ENCODE measurements at places on chromosomes 3 and 15.
A peak's percentile ranks its signal among the peaks of the same experiment; 100 is the strongest.

GRCh38 chr3:122066331-122067213 is 11.4 kb downstream of the CD86 start:
- DNase-seq: no peak

DNA sequence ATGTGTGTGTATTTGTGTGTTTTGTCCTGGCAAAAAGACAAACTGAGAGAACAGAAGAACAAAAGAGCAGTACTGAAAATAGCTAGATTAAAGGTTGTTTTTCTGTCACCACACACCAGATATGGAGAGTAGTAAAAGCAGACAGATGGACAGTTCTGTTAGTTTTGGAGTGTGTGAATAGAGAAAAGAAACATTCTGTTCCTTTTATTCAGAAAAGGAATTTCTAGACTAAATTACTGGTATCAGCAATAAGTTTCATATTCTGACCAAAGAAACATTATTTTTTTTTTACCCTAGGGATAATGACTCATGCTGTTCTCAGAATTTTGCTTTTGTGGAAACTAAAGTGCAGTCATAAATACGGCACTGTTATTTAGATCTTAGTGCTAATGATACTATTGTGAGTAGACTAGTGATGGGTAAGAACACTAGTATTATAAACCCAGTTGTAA is 32.9 kb downstream of the PIK3CA start:
- DNase-seq: peak; percentile 23

DNA sequence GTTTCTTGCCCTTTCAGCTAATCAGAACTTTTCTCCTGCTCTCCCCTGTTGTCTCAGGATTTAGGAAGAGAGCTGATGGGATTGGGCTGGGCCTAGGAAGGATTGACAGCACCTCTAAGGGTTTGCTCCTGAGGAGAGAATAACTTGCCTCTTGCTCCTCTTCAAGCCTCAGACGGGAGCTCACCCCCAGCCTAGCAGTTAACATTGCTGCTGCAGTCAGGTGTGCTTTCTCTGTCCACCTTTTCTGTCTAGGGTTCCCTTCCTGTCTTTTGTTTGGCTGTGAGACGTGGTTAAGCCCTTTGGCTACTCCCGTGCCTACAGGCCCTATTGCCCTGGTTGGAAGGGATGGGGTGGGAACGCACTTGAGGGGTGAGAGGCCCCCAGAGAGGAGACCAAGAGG is 20.1 kb downstream of the TMEM108 start:
- no peak for DNase-seq

DNA sequence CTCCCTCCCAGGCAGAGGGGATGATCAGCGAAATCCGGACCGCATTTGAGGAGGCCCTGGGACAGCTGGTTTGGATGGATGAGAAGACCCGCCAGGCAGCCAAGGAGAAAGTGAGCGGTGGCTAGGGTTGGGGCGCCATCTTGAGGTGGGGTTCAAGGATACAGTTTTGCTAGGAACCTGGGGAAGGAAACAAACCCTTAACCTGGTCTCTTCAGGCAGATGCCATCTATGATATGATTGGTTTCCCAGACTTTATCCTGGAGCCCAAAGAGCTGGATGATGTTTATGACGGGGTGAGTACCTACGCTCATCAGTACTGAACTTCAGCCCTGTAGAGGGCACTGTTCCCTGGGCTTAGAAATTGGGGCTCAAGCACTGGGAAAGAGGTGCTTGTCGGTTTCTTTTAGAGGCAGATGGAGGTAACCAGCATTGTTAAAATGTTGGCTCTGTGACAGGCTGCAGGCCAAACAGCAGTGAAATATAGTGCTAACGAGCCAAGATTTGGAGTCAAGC is 9.6 kb upstream of the PSMD2 start:
- DNase-seq: peak; percentile 36

DNA sequence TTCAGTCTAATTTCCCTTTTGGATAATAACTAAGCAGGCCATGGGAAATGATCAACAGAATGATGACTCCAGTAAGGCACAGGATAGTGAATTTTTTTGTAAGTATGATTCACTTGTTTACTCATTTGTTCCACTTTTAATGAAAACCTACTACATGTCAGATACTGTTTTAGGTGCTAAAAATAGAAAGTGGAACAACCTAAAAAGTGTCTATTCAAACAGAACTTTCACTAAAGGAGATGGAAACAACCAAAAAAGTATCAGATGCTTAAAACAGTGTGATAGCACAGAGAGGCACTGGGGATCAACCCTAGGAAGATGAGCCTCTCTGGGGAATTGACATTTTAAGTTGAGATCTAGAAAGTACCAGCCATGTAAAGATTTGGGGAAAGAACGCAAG is 11.1 kb downstream of the RYK start:
- no peak for DNase-seq

DNA sequence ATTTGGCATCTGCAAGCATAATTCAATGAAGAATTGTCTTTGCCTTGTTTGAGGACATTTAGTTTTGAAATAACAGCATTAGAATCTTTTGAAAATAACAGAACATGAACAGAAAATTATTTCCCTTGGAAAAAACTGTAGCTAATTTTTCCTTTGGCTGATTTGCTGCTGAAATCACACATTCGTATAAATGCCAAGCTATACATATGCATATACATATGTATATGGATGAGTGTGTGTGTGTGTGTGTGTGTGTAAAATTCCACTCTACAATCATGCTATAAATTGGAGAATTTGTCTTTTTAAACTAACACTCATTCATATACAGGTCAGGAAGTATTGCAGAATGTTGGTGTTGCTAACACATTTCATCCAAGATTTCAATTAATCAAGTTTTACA is 57.9 kb downstream of the SAMMSON start:
- no peak for DNase-seq

DNA sequence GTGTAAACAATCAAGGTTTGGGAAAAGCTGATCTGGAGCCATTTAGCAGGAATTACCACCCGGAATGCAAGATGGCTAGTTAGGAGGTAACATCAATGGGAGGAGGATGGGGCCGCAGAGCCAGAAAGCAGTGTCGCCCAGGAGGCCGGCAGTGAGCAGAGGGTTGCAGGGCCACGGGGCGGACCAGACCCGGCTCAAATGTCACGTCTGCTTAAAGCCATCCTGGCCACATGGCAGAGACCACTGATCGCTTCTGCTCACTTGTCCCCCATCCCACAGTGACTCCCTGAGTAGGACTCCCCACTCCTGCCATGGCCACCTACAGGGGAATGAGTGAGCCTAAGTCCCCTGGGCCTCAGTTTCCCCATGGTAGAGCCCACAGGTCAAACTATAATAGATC is 18.2 kb downstream of the MGLL start:
- no peak for DNase-seq

DNA sequence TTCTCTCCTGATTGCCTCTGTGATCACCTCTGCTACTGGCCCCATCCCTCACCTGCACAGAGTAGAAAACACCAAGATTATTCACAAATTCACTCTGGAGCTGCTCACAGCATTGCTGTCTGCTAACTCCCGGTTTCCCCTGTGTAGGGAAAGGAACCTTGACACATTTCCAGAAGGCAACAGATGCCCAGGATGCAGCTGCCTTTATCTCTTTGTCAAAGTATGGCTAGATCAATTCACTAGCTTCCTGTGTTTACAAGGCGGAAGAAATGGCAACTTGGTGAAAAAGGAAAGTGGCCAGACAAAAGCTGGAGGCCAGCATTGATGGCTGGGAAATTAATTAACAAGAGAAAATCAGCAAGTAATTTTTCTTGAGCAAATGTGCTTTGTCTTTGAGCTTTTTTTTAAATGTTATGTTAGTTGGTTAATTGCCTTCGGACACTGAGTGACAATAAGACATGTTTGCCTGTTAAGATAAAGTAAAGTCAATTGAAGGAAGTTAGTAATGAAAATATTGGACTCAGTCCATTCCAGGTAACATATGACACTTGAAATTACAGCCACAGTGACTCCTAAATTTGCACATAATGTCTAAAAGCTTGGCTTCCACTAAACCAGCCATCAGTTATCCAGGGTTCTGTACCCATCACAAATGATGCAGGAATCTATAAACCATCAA is 394.6 kb upstream of the IL12A start:
- peak; percentile 9 for DNase-seq

- DNase-seq: no peak
These were observed 40.2 kb downstream of the DOCK3 start for GRCh38 chr3:50714946-50715345.

- DNase-seq: peak; percentile 15
These were observed 70.7 kb downstream of the RIOX2 start for GRCh38 chr3:97901313-97902248.

- no peak for DNase-seq
These were observed 582.8 kb downstream of the PDCD6IP start for GRCh38 chr3:34381243-34381642.

GRCh38 chr3:193943851-193944517 is 192.0 kb upstream of the HES1 start:
- DNase-seq: no peak

DNA sequence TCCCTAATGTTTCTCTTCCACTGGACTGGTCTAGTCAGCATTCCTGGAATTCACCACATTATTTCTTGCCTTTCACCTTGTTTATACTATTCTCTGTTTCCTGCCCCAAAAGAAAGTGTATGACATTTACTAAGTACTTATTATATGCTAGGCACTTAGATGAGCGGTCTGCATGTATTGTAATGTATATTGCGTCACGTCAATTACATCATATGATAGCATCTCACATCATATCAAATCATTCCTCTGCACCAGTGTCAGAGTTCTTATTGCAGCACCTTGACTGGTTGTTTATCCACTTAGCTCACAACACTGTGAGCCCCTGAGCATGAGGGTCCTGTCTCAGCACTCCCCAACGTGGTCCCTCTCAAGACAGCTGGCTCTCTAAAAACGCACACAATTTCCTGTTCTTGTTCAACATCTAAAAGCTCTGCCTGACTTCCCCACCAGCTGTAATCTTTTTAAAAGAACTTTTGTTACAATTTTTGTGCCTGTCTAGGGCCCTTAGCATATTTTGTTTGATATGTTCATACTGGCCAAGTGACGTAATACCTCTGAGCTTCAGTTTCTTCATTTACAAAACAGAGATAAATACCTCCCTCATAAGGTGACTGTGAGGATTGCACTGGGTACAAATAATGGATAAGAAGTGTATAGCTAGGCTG is 58.8 kb downstream of the ARHGAP31 start:
- no peak for DNase-seq

GRCh38 chr3:66386011-66386924 is 114.6 kb downstream of the LRIG1 start:
- no peak for DNase-seq

DNA sequence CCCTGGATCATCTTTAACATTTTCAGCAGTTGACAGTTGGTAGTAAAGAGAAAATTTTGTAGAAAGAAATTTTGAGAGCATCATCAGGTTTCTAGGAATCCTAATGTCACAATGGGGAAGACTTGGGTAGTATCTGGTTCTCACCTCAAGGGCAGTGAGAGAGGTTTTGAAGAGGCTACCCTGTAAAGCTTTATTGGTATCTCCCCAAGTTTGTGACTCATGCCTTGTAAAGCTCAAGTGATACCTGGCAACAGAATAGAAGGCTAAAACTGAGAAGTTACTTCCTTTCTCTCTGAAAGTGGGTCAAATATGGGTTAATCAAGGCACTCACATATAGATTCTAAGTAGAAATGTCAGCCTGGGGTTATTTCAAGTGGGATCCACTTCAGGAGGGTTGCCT is 196.4 kb downstream of the SUCNR1 start:
- DNase-seq: no peak

DNA sequence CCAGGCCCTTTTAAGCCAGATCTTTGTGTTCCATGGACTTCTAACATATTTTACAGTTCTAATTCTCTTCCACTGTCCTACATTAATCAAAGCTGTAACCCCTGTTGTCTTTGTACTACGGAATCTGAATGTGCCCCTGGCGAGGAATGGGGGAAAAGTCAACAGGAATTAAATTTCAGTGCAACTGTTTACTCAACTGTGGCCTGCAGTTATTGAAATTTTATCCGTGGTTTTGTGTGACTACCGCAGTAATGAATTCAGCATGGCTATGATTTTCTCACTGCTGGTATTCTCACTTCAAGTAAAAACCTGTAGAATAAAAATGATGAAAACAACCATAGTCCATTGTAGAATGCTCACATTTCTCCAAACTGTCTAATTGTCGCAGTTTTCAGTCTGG is 388.0 kb downstream of the FOXP1 start:
- DNase-seq: no peak

DNA sequence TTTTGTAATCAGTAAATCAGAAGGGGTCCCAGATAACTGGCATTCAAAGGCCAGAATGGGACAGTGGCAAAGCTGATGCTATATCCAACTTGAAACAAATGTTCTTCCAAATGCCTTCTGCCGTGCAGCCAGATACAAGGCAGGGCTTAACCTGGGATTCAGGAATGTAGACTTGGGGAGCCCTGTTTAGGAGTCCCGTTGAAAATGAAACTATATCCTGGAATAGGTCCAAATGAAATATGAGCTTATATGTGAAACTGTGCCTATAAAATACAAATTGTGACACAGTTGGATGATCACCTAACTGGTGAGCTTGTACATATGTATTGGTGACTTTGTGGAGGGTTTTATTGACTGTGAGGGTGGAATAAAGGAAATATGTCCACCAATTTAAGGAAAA is 28.7 kb downstream of the FRMD4B start:
- no peak for DNase-seq

GRCh38 chr3:197186887-197187588 is 111.4 kb downstream of the DLG1 start:
- peak; percentile 82 for DNase-seq

DNA sequence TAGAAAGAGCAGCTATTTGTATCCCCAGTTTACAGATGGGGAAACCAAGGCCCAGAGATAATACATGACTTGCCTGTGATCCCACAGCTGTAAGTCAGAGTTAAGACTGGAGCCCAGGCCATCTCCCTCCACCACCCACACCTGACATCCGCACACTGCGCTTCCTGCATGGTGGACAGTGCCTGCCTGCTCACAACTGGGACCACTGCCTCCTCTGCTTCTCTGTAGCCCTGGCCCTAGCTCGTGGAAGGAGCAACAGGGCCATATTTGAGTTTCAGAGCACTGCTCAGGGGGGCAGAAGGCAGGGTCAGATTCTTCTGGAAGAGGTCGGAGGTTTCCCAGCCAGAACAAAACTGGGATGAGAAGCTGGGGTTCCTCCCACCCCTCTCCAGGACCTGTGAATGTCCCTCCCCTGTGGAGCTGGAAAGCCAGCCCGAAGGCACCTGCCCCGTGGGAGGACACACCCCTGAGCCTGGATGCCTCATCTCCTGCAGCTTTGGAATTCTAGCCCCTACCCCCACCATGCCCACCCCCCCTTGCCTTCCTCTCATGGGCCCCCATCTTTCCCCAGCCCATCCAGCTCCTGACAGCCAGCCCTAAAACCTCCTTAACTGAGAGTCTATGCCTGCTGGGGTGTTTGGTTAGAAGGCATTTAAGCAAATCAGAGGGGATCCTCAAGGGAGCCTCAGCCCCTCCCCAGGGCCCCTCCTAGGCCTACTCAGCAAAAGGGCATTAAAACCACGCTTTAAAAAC is 100.1 kb downstream of the TPRA1 start:
- DNase-seq: no peak

GRCh38 chr3:159451067-159451466 is 537.6 kb upstream of the IL12A start:
- DNase-seq: no peak

- DNase-seq: peak; percentile 90
These were observed at the start of gene HMG20A for GRCh38 chr15:77420610-77421369. Gene HMG20A, plus strand, starts transcription at chr15:77420888. Its CDS starts 37,520 bp downstream, at chr15:77458408.

All from pons (tissue), 1 donor.